ENCODE measurements at places on chromosomes 1 and 21. TPM values are rescaled to one million over a fixed set of nuclear protein-coding genes. Genes with fewer than 3 reads are reported as not detected.

Gene CCDC185
- not detected for total RNA-seq

Gene ARHGEF11
- 27.2 TPM for total RNA-seq

Gene KIF2C
- 44.3 TPM for total RNA-seq

Gene CNIH3
- total RNA-seq, result 2.5 TPM

Gene DCST1
- not detected for total RNA-seq

Gene ACOT11
- 5.4 TPM for total RNA-seq

Gene ADORA1
- not detected for total RNA-seq

Gene HSPG2
- 3,960 TPM for total RNA-seq

Gene SELP
- total RNA-seq, result 1.3 TPM

GRCh38 chr1:170483051-170483450, 48.9 kb upstream of the GORAB start:
- H3K27ac ChIP-seq, result no peak overlapping the region
- no peaks in the 10 kb centered on the region for H3K4me1 ChIP-seq
- no peak for DNase-seq
- H3K27me3 ChIP-seq, result peaks cover 1% of the 10 kb centered on the region
- H3K36me3 ChIP-seq, result no peaks in the 10 kb centered on the region

- no peak for DNase-seq
- no peaks in the 10 kb centered on the region for H3K27me3 ChIP-seq
- H3K4me1 ChIP-seq, result no peaks in the 10 kb centered on the region
- no peak overlapping the region for H3K4me3 ChIP-seq
- no peaks in the 10 kb centered on the region for H3K36me3 ChIP-seq
Observed at GRCh38 chr21:14846621-14847020, 218.2 kb downstream of the NRIP1 start.

- DNase-seq, result peak; percentile 94
- no peaks in the 10 kb centered on the region for H3K27me3 ChIP-seq
- H3K27ac ChIP-seq, result peak within 1 kb of the TSS; percentile 90
- peaks cover 16% of the 10 kb centered on the region for H3K4me1 ChIP-seq
Observed at GRCh38 chr1:44775078-44775929, at the start of gene RPS8. RPS8 (plus strand) TSS chr1:44775540; CDS start chr1:44775597, 57 bp downstream.

- no peak overlapping the region for H3K4me3 ChIP-seq
- H3K36me3 ChIP-seq, result no peaks in the 10 kb centered on the region
- peaks cover 11% of the 10 kb centered on the region for H3K4me1 ChIP-seq
- H3K27ac ChIP-seq, result peak overlapping the region; percentile 65
- no peaks in the 10 kb centered on the region for H3K27me3 ChIP-seq
Observed at GRCh38 chr1:54287801-54288211, 87.8 kb downstream of the MRPL37 start.

- H3K27ac ChIP-seq, result no peak overlapping the region
- no peaks in the 10 kb centered on the region for H3K27me3 ChIP-seq
- H3K36me3 ChIP-seq, result no peaks in the 10 kb centered on the region
- H3K4me1 ChIP-seq, result no peaks in the 10 kb centered on the region
- no peak for DNase-seq
- no peak overlapping the region for H3K4me3 ChIP-seq
Observed at GRCh38 chr1:187465441-187465840, 636.7 kb downstream of the PLA2G4A start.

- no peak overlapping the region for H3K27ac ChIP-seq
- H3K36me3 ChIP-seq, result peaks cover 11% of the 10 kb centered on the region
- H3K4me3 ChIP-seq, result no peak overlapping the region
- DNase-seq, result no peak
- H3K4me1 ChIP-seq, result peaks cover 13% of the 10 kb centered on the region
Observed at GRCh38 chr1:46607345-46608130, 3.5 kb upstream of the MKNK1 start.

DNA sequence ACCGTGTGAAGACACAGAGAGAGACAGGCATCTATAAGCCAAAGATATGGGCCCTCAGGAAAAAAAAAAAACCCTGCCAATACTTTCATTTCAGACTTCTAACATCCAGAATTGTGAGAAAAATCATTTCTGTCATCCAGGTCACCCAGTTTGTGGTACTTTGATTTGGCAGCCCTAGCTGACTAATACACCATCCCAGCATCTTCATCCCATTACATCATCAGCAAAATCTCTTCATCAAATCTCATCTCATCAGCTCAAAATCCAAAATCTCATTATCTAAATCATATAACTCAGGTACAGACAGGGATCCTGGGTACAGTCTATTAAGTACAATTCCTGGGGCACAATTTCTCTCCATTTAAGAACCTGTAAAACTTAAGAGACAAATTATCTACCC, 51.9 kb upstream of the GJA8 start:
- no peaks in the 10 kb centered on the region for H3K27me3 ChIP-seq
- DNase-seq, result no peak
- peak overlapping the region; percentile 21 for H3K27ac ChIP-seq
- no peak overlapping the region for H3K4me3 ChIP-seq

DNA sequence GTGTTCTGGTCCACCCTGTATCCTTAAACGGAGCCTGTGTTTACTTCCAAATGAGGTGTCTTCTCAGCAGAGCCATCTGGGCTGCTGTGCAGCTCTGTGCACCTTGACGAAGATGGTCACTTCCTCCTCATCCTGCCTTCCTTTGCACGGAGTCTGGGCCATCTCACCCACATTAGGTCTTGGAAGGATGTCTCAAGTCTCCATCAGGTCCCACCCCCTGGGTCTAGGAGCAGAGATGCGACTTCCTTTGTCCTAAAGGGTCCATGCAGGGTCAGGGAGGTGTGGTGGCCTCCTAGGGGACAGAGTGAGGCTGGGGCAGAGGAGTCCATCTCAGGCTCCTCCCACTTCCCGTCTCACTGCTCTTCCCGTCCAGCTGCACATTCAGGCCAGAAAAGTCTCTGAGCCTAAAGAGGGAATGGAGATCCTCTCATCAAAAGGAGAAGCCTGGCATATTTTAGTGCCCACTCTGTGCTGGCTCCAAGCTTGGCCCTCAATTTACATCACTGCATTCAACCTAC, 209.2 kb downstream of the MATN1 start:
- no peaks in the 10 kb centered on the region for H3K27me3 ChIP-seq
- H3K4me3 ChIP-seq, result no peak overlapping the region
- no peak overlapping the region for H3K27ac ChIP-seq
- no peaks in the 10 kb centered on the region for H3K36me3 ChIP-seq

DNA sequence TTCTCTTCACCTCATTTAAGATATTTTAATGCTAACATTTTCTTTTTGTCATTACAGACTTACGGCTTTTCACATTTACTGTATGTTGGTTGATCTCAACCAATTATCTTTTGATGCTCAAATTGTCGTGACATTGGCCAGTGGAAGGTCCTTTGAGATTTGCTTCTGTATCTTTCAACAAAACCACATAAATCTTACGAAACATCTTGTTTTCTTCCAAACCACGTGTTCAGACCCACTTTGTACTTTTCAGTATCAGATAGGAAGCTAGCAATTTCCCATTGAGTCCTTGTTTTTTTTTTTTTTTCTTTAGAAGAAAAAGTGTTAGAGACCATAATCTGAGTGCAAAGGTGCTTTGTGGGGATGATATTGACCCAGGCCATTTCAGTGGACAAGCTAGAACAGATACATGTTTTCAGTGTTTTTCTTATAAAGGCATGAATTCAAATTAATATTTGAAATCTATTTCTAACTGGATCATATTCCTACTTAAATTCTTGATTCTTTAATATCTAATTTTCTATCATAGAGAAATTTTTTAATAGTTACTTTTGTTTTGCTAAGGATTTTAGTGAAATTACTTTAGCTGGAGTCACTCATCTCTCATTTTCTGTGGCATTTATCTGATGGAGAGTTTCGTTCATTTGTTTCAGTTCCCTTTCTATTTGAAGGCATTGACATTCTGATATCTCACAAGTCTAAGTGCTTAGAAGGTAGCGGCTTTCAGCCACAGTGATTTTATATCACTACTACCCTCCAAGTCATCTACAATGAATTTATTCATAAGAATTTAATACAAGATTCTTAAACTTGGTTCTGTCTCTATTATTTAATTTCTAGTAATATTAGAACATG, 26.7 kb downstream of the ATG4C start:
- H3K36me3 ChIP-seq, result no peaks in the 10 kb centered on the region
- H3K4me1 ChIP-seq, result no peaks in the 10 kb centered on the region
- DNase-seq, result no peak

DNA sequence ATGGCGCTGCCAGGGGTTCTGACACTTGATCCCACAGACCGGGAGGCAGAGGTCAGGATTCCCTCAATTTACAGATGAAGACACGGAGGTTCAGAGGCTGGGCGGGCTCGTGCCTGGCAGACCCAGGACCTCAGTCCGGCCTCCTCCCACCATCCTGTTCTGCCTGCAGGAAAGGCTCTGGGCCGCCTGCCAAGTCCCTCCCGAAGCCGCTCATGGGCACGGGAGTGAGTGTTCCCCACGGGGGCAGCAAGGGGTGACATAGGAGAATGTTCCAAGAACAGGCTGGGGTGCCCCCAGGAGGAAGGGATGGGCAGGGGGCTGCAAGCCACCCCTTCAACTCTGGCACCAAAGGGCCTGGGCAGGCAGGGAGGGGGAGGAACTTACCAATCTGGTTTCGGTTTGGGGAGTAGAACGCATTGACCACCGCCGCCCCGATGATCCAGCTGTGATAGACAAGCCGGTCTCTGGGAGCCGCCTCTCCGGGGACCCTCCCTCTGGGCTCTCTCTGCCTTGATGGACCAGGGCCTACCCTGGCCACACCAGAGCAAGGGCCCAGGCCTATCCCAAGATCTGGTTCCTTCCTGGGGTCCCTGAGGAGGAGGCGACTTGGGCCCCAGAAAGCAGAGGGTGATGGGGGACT, 7.5 kb downstream of the PRXL2B start:
- H3K27ac ChIP-seq, result no peak overlapping the region
- DNase-seq, result peak; percentile 56
- H3K4me1 ChIP-seq, result peaks cover 8% of the 10 kb centered on the region
- no peaks in the 10 kb centered on the region for H3K27me3 ChIP-seq
- peak overlapping the region; percentile 24 for H3K4me3 ChIP-seq

DNA sequence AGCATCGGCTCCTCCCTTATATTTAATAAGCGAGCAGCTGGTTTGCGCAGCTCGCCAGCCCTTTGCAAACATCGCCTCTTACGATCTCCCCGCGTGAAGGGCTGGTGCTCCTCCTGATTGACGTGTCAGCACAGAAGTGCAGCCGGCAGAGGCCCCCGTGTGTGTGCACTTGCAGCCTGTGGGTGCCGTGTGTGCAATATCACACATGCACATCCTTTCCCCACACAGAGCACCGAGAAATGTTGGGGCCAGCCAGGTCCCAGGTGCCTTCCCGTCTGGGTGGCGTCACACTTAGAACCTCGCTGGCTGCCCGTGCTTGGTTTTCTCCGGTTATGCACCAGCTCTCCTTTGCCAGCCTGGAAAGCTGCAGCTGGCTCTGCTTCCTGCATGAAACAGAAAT, 126.6 kb upstream of the AJAP1 start:
- H3K4me1 ChIP-seq, result no peaks in the 10 kb centered on the region
- no peaks in the 10 kb centered on the region for H3K36me3 ChIP-seq
- H3K4me3 ChIP-seq, result no peak overlapping the region
- H3K27me3 ChIP-seq, result no peaks in the 10 kb centered on the region
- no peak overlapping the region for H3K27ac ChIP-seq

- no peaks in the 10 kb centered on the region for H3K36me3 ChIP-seq
- DNase-seq, result no peak
- H3K27ac ChIP-seq, result no peak overlapping the region
Observed at GRCh38 chr1:15196069-15196468, 42.5 kb downstream of the TMEM51 start.

GRCh38 chr1:167517535-167518330, 596 bp downstream of the CD247 start:
- no peak for DNase-seq
- no peak overlapping the region for H3K27ac ChIP-seq
- no peak overlapping the region for H3K4me3 ChIP-seq

DNA sequence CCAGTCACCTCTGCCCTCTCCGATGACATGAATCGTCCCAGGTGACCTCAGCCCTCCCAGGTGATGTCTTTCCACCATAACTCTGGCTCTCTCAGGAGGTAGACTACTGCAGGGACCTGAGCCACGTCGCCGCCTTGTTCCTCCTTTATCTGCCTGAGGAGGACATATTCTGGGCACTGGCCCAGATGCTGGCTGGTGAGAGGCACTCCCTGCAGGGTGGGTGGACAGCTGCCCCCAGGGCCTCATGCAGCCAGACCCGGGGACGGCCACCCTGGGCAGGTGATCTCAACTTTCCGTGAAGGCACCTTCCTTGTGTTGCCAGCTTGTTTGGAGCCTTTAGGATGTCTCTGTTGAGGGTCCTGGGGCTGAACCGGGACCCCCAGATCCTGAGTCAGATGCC, 13.9 kb upstream of the ZBTB17 start:
- no peaks in the 10 kb centered on the region for H3K4me1 ChIP-seq

DNA sequence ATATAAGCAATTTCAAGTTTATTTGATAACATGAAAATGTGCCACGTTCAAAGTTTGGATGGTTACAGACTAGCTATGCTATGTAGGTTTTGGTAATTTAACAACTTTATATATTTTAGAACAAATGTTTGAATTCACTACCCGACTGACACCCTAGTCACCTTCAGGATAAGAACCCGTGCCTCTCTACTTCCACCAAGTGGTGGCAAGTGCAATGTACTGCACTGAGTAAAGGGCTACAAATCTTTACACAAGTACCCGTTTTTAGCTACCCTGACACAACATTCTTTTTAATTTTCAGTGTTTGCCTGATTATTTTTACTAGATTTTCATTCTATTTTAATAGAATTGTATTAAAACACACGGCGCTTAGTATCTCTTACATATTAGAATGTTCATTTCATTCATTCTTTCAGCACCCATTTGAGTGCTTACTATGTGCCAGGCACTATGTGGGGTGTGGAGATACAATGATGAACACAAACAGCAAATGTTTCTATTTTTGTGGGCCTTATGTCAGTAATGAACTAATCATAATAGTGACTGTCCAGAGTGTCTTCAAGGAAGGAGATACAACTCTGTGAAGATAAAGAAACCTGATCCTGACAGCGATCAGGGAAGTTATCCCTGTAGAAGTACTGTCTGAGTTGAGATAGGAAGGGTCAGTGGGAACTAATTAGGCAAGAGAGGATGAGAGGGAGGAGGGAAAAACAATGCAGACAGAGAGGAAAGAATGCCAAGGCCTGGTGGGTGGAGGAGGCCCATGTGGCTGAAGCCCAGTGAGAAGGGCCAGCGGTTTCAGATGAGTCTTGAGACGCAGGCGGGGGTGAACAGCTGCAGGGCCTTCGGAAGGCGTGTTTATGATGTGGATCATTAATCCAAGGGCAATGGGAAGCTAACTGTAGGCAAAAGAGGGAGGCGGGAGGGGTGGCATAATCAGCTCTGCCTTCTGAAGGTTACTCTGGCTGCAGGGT, 3.8 kb downstream of the LCA5L start:
- no peak overlapping the region for H3K4me3 ChIP-seq
- H3K4me1 ChIP-seq, result peaks cover 7% of the 10 kb centered on the region
- H3K27ac ChIP-seq, result no peak overlapping the region
- H3K27me3 ChIP-seq, result no peaks in the 10 kb centered on the region
- DNase-seq, result peak; percentile 47
- no peaks in the 10 kb centered on the region for H3K36me3 ChIP-seq

- H3K27me3 ChIP-seq, result peaks cover 7% of the 10 kb centered on the region
- no peak overlapping the region for H3K4me3 ChIP-seq
- DNase-seq, result no peak
- H3K4me1 ChIP-seq, result peaks cover 7% of the 10 kb centered on the region
Observed at GRCh38 chr1:44437107-44437716, 32.2 kb downstream of the RNF220 start.

Data from endothelial cell of umbilical vein (primary cell).